ENCODE measurements at places on chromosomes 6 and 20.

DNA sequence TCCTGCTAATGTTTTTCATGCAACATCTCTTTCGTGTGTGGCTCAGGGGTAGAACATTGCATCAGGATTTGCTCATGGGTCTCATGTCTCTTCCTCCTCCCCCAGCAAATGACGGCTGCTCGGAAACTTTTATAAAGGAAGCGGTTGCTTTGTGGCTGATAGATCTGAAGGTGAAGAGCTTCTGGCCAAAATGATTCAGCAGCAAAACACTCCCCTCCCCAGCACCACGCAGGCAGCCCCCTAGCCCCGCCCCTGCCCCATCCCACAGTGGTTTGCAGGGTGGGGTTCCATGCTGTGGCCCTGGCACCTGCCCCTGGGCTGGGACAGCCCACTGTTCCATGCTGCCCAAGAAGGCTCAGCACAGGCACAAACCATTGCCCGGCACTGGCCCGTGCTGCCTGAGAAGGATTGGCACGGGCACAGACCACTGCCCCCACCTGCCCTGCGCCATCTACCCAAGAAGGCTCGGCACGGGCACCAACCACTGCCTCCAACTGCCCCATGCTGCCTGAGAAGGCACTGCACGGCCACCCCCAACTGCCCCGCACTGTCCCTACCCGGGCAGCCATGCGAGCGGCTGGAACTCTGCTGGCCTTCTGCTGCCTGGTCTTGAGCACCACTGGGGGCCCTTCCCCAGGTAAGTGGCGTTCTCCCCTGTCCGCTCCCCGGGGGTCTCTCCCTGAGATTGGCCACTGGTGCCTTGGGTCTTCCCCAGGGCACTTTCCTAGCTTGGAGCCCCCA lies at the start of gene CST7:
TSS of gene CST7 (plus strand) at position 331 of the 741 bp plus-strand sequence. CDS start at position 568, 237 bp downstream.
- peak; percentile 73 for DNase-seq

DNA sequence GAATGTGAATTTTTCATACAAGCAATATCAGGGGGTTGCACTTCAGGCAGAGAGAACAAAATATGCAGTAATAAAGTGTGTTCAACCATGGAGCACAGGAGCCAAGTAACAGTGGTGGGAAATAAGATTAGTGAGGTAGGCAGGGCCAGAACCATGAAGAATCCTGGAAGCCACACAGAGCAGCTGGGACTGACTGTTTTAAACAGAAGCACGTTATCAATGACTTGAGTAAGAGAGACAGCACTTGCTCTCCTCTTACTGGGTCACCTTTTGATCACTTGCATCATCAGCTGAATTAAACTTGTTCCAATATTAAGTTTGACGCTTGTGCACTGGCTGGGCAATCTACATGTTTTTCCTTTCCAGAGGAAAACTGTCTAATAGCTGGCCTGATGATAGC lies 238.5 kb downstream of the TBX18 start:
- DNase-seq: no peak

DNA sequence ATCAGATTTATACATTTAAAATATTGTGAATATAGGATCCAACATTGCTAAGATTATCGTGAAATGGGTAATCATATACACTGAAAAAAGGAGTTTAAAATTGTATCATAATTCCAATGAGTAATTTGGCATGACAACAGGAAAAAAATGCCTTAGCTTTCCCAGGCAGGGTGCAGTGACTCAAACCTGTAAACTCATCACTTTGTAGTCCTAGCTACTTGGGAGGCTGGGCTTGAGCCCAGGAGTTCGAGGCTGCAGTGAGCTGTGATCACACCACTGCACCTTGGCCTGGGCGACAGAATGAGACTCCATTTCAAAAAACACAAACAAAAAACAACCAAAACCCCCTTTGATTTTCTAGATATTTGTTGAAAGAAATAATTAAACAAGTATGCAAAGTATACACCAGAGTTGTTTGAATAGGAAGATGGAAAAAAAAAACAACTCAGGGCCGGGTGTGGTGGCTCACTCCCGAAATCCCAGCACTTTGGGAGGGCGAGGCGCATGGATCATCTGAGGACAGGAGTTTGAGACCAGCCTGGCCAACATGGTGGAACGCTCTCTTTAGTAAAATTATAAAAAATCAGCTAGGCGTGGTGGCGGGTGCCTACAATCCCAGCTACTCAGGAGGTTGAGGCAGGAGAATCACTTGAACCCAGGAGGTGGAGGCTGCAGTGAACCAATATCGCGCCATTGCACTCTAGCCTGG lies 98.7 kb downstream of the TRERF1 start:
- DNase-seq: no peak

- DNase-seq: no peak
Measured at GRCh38 chr6:108157981-108158525, 7.8 kb upstream of the NR2E1 start.

Measured in stimulated activated CD4-positive, alpha-beta T cell treated with anti-CD3 and anti-CD28 coated beads, Interleukin-2, amount 100 ng/mL, for 48 hours (primary cell).